Right kidney (tissue), 9 donors: ENCODE measurements at places on chromosomes 5 and 9.

DNA sequence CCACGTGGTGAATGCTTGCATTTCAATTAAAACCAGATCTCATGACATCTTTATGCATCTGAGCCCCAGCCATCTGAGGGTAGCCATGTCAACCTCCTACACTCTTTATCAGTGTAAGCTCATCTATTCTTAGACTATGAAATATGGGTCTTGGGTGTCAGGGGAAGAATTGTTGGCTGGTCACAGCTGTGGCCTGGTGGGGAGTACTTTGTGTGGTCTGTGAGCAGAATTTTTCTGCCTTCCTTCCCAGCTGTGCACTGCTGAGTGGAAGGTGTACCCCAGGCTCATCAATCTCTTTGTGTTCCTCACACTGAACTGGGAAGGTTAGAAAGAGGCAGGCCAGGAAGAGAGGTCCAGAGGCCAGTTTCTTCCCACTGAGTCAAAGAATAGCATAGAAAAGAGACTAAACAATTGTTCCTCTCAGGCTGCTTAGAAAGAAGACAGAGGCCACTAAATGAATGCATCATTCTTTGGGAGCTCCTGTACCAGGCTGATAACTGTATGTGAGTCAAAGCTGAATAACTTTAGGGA lies 202.7 kb upstream of the RGMB start:
- peak; percentile 21 for DNase-seq

- no peak for DNase-seq
These were observed 716 bp downstream of the HARS1 start for GRCh38 chr5:140690376-140690932.

DNA sequence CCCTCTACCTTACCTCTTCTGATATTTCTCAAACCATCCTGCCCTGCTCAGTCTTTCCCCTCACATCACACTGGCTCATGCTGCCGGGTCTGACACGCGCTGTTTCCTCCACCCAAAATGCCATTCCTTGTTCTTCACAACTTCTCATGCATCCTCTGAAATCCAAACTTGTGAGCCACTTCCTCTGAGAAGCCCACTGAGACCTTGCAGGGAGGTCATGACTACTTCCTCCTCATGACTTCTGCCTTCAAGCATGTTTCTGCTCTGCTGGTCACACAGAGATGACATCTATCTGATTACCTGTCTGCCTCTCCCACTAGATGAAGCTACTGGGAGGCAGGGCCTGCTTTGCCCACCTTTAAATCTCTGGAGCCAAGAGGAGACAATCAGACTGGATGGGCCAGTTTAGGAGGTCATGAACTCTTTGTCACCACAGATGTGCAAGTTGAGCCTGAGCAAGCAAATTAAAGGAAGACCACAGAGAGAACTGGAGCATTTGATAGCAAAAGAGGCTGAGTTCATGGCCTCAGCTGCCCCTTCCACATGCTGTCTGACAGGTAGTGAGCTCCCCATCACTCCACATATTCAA lies 119.8 kb upstream of the TBC1D2 start:
- no peak for DNase-seq

DNA sequence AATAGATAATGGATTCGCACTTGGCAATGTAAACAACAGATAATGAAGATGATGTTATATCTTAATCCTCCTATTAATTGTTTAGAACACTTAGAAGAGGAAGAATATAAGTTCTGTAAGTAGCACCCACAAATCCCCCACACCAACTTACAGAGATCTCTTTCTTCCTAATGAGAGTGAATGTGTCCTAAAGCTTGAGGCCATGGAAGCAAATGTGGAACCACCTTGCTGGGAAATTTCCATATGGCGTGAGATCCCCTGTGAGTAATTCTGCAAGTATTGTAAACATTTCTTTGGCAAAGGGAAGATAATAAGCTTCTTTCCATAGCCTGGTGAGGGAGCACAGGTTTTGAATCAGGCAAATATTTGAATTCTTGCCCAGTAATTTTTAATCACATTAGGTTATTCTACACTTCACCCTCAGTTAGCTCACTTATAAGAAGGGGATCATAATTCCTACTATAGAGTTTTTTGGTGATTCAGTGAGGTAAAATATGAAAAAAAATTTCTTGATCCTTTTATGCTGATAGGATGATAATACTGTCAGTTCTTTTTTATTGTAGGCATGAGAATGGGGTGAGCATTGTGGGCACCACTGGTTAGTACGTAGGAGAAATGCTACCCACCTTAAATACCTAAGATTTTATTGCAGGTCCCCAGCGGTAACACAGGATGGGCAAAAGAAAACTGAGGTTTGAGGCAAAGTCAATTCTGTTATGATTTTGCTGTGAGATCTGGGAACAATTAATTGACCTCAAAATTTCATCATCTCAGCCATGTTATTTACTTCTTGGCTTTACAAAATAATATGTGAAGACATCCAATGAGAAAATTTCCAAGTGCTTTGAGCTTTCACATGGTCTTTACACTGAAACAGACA lies 574.8 kb downstream of the PSAT1 start:
- no peak for DNase-seq

DNA sequence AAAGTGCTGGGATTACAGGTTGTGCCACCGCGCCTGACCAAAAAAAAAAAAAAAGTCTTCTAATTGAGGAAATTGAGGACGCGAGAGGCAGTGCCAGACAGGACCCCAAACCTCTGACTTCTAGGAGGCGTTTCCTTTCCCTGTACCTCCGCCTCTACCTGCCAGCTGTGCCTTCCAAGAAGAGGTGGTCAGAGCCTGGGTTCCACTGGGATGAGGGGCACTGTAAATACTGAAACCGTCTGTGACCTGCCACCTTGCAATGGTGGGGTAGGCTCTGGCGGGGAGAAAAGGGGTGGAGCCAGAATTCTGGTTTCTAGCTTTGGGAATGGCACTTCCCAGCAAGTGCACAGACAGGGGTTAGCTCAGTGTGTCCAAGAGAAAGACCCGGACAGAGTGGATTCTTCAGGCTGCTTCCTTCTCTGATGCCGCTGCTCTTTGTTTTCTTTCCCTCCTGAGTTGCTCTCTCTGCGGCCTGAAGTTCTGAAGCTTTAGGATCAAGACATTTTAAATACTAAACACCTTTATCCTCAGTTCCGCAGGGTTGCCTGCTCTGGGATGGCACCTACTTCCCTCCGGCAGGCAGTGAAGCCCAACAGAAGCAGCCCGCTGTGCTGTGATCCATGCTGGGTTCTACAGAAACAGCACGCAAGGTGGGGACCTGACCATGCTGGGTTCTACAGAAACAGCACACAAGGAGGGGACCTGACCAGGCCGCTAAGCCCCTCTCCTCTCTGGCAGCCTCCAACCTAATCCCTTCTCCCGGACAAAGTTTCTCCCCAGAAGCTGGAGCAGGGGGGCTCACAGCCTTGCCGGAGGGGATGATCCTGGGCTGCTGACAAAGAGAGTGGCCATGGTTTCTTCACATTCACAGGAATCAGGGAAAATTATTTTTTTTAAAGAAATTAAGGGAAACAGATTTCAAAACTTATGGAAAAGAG lies 65.2 kb downstream of the OTULIN start:
- no peak for DNase-seq

- peak; percentile 30 for DNase-seq
These were observed 166.4 kb upstream of the SPRY4 start for GRCh38 chr5:142491270-142491669.

- DNase-seq: no peak
These were observed 30.6 kb downstream of the MAP1B start for GRCh38 chr5:72137826-72138409.

GRCh38 chr5:36870399-36871040 lies 6.0 kb upstream of the NIPBL start:
- DNase-seq: peak; percentile 15

DNA sequence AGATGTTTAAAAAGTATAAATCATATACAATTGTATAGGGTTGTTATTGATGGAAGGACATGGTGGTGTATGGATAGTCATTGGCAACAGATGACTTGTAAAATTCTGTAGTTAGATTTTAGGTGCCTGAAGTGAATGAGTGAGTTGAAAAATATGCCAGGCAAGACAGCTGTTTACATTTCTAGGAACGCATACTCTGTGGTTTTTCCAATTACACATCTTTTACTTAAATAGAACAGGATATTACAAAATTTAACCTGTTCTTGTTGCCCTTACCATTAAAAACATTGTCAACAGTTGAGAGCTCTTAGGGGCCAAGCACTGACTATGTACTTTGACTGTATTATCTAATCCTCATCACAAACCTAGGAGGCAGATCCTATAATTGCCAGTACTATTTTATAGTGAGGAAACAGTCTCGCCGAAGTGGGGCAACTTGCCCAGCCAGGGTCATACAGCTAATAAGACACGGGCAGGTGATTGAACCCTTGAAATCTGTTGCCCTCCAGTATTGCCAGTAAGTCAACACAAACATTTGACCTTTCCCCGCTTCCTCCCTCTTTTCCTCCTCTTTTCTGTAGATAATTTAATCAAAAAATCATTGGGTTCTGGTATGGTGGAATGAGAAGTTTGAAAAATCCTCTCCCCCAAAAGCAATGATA lies 88.6 kb downstream of the MACROH2A1 start:
- no peak for DNase-seq

DNA sequence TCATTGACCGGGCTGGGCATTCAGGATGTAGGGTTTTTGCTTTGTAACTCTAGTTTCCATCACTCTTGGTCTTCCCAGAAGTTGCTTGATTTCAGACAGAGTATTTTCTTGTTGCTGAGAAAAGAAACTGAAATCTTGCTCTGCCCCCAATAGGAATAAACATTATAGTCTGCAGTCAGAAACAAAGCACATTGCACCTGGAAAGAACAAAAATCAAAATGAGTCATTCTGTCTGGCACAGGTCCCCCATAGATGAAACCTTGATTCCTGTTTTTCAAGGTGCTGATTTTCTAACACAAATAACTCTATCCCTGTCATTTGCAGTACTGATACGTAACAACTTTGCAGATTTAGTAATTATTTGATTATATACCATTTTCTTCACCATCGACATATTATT lies 232.1 kb downstream of the FBXO4 start:
- no peak for DNase-seq

DNA sequence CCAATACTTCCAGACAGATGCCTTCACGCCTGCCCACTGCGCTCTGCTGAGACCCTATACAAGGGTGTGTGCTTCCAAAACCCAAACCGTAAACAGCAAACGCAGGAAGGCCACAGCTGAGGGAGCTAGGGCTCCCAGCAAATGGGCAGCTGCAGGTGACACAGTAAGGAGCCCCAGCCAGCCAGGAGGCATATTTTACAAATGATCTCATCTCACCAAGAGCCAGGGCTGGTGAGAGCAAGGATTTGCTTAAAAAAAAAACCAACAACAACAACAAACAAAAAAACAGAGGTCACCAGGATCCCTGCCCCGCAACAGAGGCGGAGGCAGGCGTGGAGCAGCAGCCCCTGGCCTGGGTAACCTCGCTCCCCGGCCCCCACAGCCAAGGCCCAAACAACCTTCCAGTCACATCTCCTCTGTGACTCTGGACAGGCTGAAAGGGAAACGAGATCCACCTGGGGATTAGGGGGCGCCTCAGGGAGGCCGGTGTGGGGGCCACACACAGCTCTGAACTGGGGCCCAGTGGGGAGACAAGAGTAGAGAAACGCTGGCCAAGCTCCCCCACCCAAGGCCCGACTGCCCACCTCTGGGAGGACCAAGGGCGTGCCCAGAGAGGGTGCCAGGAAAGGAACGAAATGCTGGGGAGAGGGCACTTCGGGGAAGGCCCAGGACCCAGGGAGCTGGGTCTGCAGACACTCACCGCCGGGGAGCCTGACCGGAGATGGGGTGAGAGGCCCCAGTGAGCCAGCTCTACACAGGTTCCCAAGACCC lies 3.3 kb downstream of the NACC2 start:
- peak; percentile 7 for DNase-seq

GRCh38 chr9:33852216-33852826 lies 35.4 kb downstream of the UBE2R2 start:
- DNase-seq: peak; percentile 11

DNA sequence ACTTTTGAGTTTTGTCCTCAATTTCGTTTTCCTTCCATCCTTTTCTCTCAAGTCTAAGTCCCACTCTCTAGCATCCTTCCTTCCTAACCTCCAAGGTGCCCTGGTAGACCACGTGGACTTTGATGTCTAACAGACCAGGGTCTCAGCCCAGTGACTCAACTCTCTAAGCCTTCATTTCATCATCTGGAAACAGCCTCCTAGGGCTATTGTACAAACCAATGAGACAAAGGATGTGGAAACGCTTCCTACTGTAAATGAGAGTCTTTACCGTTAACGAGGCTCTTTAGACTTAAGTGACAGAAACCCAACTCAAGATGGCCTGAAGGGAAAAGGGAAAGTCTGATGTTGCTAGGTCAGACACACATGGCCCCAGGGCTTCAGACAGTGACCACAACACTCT lies 49.2 kb upstream of the CPLX2 start:
- DNase-seq: no peak

DNA sequence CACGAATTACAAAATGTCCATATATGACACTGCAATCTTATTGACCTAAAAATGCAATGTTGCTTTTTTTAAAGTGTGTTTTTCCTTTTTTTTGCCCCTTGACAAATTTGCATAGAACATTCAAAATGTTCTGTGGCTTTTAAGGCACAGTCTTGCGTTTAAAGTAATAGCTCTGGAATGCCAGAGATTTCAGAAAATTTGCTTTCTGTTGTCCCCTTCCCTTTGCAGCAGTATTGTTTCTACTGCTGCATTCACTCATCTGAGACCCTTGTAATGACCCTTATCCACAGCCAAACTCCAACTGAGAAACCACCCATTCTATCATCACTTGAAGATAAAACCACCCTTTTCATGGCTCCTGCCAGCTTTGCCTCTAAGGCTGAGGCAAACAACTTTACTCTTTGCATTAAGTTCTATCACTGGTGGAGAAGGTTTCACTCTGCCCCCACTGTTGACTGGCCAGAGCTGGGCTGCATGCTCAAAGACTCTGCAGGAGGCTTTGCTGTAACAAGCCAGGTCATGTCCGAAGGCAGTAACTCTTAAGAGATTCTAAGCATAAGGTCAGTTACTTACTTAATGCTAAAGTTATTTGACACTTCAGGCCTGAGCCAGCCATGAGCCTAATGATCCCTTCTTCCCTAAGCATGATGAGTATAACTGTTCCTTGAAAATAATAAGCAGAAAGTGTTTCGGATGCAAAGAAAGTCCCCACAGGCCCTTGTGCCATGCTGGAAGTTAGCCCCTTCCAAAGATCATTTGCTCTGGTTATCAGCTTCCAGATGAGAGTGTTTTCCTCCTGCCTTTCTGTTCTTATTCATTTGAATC lies 101.9 kb downstream of the CD180 start:
- DNase-seq: peak; percentile 31

DNA sequence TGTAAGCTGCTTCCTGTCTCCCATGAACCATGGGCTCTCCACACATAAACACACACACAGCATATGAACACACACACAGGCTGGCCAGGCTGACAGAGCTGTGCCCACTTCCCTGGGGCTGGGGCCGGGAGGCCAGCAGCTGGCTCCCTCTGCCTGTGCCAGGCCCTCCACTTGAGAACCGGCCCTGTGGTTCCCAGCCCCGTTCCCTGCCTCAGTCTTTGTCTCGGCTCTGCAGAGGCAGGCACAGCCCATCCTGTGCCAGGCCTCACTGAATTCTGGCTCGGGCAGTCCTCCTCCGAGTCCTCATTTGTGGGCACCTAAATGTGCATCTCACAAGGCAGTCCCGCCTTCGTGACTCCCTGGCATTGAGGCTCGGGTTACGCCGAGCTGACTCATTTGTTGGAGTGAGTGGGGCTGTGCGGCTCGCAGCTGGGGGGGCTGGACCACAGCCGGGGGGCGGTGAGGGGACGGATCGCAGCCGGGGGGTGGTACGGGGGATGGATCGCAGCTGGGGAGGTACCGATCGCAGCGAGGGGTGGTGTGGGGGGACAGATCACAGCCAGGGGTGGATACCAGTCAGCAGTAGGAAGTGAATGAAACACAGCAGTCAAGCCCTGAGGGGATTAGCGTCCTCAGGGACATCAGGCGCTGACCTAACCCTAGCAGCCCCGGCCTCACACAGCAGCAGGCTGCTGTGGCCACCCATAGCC lies 72.3 kb downstream of the PSMB7 start:
- peak; percentile 47 for DNase-seq

GRCh38 chr5:107135391-107135790 lies 535.3 kb downstream of the EFNA5 start:
- DNase-seq: no peak
